ENCODE measurements at places on chromosomes 7 and 10.

GRCh38 chr7:22420973-22421635 lies 64.2 kb upstream of the RAPGEF5 start:
- no peak for DNase-seq

GRCh38 chr7:55019191-55019690 lies 424 bp downstream of the EGFR start:
- DNase-seq = no peak

DNA sequence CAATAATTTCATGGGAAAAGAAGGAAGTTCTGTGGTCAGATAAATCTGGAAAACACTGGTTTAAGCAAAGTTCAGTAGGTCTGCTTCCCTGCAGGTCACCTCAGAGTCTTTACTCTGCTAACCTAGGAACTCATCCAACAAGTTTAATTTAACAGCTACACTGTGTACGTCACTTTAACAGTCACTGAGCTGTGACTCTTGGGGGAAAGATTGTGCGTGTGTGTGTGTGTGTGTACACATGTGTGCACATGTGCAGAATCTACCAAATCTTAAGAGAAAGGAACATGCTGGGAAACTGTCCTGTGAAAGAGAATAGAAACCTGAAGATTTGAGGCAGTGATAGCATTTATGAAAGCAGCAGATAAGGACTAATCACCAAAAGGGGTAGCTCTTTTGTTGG lies 62.6 kb downstream of the IKZF1 start:
- DNase-seq = peak; percentile 53

GRCh38 chr7:112132051-112132694 lies 74.0 kb downstream of the DOCK4 start:
- DNase-seq = no peak

- DNase-seq = no peak
Observed at GRCh38 chr10:114279289-114279688, 40.2 kb downstream of the VWA2 start.

- no peak for DNase-seq
Observed at GRCh38 chr7:107506674-107507339, 37.0 kb downstream of the GPR22 start.

DNA sequence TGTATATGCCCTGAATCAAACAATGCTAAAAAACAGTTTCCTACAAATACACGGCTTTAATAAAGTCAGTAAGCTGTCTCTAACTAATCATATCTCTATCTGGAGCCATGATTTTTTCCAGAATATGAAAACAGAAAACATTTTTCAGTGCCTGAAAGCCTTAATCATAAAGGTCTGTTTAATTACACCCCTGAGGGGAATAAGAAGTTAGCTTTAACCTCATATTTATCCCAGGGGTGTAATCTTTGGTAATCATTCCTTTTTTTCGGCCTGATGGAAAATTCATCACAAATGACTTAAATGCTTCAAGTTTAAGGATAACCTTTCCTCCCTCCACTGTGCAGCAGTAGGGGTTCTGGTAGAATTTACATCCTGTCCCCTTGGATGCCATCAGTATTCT lies 124.2 kb downstream of the ATE1 start:
- no peak for DNase-seq

GRCh38 chr10:132929953-132930548 lies 12.3 kb downstream of the CFAP46 start:
- DNase-seq = no peak

DNA sequence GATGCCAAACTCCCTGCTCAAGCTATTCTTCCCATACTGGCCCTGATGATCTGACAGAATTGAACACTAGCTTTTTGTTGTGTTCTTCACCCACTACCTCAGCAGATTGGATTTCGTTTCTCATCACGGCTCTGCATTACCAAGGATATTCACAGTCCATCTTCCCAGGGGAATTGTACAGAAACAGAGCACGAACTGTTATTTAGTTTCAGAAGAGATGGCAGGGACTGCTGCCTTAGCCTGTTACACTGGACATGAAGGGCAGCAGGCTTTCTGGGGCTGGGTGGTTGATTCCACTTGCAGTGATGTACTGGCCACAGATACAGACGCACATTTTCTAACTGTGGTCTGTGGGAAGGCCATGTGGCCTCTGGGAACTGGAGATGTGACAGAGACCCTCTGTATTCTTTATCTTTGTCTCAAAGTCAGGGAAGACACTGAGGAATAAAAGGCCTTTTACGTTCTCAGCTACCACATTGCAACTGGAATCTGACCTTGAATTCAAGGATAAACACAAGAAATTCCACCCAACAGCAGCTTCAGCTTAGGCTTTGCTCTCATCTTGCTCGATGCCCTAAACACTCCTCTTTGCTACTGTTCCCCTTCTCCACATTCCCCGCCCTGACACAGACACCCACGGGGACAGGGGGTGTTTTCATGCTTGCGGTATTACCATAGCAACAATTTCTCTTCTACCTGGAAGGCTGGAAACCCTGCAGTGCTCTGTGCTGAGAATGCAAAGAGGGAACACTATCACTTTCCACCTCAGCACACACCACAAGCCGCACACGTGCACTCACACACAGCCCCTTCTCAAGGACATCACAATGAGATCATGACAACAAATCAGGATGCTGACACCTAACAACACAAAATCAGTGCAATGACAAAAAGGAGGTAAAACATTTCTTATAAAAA lies 81.7 kb downstream of the RNF216 start:
- peak; percentile 92 for DNase-seq

- no peak for DNase-seq
Observed at GRCh38 chr10:11191678-11192077, 174.0 kb downstream of the CELF2 start.

DNA sequence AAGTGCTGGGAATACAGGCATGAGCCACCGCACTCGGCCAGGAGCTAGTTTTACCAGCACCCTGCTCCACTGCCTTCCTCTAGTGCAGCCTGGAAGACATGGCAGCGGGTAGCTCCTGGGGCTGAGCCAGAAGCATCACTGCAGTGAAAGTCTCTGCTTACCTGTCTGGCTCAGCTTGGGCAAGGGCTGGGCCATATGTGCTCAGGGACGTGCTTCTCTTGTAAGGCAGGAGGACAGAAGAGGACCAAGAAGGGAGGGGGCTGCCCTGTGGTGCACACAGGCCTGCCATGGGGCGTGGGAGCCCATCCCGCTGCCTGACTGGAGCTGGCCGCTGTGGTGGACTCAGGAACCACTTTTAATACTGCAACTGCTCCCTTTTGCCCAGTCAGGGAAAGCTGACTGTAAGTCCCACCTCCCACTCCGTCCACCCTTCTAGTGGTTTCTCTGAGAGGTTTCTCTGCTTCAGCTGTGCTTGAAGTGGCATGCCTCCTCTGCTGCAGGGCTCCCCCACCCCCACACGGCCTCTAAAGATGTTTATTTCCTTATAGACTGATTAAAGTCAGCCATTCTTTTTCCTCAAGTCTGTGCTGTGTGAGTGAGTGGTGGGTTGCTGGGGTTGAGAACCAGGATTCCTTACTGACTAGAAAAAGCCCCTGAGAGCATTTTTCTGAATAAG lies 25.3 kb upstream of the C10orf95 start:
- no peak for DNase-seq

DNA sequence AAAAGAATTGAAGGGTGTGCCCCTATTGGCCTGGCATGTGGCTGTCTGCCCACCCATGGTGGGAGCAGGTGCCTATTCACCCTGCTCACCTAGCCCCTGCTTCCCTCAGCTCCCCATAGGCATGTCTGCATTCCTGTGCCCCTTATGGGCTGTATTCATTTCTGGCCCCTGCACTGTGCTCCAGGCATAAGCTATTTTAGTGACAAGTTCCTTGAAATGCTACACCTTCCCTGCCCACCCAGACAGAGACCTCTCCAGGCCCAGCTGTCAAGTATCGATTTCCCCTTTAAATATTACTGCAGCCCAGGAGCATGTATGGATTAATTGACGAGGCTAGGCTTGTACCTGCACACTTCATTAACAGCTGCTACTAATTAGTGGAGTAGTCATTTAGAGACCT lies 235.4 kb downstream of the RPS24 start:
- no peak for DNase-seq

- DNase-seq = peak; percentile 27
Observed at GRCh38 chr10:77111611-77112550, 525.7 kb downstream of the KCNMA1 start.

GRCh38 chr7:55224111-55224510 lies 141.0 kb upstream of the LANCL2 start:
- no peak for DNase-seq

GRCh38 chr10:132362151-132362611 lies 30.2 kb downstream of the LRRC27 start:
- no peak for DNase-seq

DNA sequence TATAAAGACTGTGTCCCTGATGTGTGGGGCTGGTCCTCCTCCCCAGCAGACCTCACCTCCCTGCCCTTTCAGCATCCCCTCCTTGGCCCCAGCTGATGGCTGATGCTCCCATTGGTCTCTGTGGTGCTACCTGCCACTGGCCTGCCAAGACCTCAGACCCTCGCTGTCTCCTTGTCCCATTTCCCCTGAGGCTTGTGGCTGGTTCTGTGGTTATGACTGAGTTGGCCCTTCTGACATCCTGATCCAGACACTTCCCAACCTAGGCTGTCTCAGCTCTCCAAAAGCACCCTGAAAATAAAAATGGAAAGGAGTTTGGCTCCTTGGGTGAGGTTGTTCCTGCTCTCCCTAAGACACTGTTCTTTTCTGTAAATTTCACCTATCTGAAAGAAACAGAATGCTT lies 214.2 kb downstream of the RPS24 start:
- DNase-seq = no peak

DNA sequence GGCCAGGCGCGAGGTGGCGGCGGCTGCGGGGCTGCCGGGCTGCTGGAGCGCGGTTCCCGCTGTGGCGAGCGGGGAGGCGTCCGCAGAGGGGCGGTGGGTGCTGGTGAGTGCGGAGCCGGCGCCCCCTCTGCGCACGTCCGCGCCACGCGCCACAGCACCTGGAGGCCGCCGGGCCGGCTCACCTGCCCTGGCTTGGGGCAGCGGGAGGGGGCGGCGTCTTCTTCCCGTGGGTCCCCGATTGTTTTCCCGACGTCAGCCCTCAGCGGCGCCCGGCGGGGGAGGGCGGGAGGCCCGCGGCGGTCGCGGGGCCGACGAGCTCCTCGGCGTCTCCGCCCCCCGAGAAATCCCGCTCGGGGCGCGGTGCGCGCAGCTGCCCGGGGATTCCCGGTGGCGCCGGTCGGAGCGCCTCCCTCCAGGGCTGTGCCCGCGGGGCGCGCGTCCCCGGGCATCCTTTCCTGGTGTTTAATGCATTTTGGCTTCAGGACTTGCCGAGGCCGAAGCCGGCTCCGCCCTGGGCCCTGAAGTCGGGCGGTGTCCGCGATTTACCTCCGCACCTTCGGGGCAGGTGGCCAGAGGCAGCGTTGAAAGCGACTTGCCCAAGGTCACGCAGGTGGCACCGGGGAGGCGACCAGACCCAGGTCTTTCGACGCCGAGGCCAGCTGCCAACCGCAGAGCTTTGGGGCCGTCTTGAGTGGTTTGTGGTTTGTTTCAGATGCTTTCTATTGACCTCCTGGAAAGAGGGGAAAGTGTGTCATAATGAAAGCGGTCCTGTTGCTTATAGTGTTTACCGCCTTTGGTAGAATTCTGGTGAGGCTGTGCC lies 561 bp downstream of the PLEKHA1 start:
- DNase-seq = peak; percentile 66

DNA sequence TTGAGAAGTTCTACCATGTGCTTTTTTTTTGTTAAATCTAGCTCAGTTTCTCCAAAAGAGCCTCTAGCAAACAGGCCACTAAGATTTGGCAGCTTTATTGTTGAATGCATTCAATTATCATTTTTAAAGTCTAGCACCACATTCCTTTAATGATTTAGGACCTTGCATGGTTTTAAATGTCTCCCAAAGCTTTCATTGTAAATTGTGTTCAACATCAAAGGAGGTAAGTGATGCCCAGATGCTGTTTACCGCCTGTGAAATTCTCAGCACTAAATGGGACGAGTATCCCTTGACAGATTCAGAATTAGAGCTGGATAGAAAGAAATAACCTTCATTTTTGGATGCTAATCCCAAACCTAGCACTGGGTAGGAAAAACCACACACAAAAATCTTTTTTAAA lies 112.1 kb upstream of the FAM204A start:
- DNase-seq = no peak

DNA sequence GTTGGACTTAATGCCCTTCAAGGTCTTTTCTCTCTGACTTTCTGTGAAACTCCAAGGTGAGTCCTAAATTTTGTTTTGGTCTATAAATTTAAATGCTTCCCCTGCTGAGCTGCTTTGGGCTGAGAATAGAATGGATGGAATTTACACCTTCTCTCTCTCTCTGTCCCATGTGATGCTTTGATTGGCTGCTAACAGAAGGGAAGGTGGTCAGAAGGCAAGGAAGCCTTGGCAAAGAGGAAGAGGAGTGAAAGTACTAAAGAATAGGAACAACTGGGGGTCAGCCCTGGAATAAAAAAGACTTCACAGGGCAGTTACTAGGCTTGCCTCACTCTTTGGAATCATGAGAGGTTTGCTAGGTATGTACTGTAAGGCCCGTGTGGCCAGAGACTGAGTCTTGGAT lies 260.2 kb downstream of the AUTS2 start:
- no peak for DNase-seq

GRCh38 chr7:1769286-1770200 lies 99.5 kb downstream of the ELFN1 start:
- no peak for DNase-seq

GRCh38 chr7:24827589-24827988 lies 70.3 kb upstream of the GSDME start:
- DNase-seq = no peak

DNA sequence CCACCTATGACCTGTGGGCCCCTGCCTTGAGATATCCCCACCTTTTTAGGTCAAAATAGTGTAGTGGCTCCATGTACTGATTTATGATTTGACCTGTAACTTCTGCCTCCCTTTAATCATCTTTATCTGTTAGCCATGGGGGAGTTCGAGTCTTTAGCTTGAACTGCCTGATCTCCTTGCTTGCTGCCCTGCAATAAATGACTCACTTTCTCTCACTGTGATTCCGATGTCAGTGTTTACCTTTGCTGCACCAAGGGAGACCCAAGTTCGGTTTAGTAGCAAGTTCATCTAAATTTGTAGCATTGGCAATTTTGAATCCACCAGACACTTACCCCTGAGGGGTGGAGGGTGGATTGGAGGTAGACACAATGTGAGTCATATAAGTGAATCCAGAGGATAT lies 814.6 kb upstream of the AUTS2 start:
- no peak for DNase-seq
